ENCODE measurements at places on chromosomes 5 and 9.

- no peaks in the 10 kb centered on the region for H3K36me3 ChIP-seq
- H3K27ac ChIP-seq: peak within 1 kb of the TSS; percentile 70
- H3K27me3 ChIP-seq: peaks cover 6% of the 10 kb centered on the region
- DNase-seq: peak; percentile 94
- H3K4me3 ChIP-seq: peak within 1 kb of the TSS; percentile 99
These were observed at the start of gene SNX18 for GRCh38 chr5:54517512-54518145. SNX18 (plus strand) TSS chr5:54517759; CDS start chr5:54517953, 194 bp downstream.

- no peak overlapping the region for H3K27ac ChIP-seq
- peaks cover 20% of the 10 kb centered on the region for H3K4me1 ChIP-seq
- H3K4me3 ChIP-seq: no peak overlapping the region
- DNase-seq: no peak
These were observed 32.9 kb downstream of the ROPN1L start for GRCh38 chr5:10474521-10475075.

DNA sequence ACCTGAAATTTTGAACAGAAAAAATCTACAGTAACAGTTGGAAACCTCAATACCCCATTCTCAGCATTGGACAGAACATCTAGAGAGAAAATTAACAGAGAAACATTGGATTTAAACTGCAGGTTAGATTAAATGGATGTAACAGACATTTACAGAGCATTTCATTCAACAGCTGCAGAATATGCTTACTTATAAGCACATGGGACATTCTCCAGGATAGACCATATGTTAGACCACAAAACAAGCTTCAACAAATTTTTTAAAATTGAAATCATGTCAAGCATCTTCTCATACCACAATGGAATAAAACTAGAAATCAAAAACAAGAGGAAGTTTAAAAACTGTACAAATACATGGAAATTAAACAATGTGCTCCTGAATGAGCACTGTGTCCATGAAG is 316.3 kb downstream of the FAM170A start:
- no peak overlapping the region for H3K4me3 ChIP-seq
- H3K36me3 ChIP-seq: no peaks in the 10 kb centered on the region
- no peak for DNase-seq
- H3K27me3 ChIP-seq: no peaks in the 10 kb centered on the region
- peaks cover 4% of the 10 kb centered on the region for H3K4me1 ChIP-seq

DNA sequence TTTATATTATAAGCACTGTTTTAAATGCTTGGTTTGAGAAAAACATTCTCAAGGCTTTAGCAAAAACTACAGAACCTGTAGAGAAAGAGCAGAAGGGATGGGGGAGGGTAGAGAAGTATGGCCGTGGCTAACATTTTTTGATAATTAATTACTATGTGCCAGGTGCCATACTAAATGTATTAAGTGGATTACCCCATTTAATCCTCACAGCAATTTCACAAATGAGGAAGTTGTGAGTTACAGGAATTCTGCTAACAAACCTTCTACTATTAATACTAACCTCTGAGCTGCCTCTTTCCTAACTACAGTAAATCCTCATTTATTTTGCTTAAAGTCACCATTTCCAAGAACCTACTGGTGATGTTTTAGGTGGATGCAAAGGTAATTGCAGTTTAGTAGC is 157.9 kb downstream of the RNF180 start:
- H3K4me1 ChIP-seq: no peaks in the 10 kb centered on the region
- DNase-seq: no peak
- H3K4me3 ChIP-seq: no peak overlapping the region
- peaks cover 2% of the 10 kb centered on the region for H3K27me3 ChIP-seq
- peaks cover 9% of the 10 kb centered on the region for H3K36me3 ChIP-seq
- H3K27ac ChIP-seq: no peak overlapping the region

DNA sequence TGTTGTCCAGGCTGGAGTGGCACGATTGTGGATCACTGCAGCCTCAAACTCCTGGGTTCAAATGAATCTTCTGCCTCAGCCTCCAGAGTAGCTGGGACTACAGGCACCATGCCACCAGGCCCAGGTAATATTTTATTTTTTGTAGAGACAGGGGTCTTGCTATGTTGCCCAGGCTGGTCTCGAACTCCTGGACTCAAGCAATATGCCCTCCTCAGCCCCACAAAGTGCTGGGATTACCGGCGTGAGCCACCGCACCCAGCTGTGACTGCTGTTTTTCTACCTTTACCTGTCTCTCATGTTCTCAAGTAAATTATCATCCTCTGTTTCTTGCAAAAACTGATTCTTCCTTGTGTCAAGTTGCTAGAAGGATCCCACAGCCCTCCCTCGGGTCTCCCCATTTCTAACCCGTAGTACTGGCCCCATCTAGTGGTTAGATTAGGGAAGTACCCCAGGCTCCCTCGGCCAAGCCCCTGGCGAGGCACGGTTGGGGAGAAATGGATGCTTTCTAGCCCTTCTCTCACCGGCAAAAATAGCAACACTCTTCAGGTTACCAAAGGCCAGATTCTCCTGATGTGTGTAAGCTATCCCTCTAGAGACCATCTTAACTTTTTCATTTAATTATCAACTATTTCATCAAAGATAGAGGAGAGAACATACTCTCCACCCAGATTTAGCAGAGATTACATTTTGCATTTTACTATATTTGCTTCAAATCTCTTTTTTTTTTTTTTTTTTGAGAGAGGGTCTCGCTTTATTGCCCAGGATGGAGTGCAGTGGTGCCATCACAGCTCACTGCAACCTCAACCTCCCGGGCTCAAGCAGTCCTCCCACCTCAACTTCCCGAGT is 19.2 kb upstream of the TOR1B start:
- no peaks in the 10 kb centered on the region for H3K36me3 ChIP-seq
- H3K4me3 ChIP-seq: no peak overlapping the region
- DNase-seq: peak; percentile 76
- no peaks in the 10 kb centered on the region for H3K4me1 ChIP-seq
- peak overlapping the region; percentile 13 for H3K27ac ChIP-seq
- H3K27me3 ChIP-seq: no peaks in the 10 kb centered on the region

- H3K36me3 ChIP-seq: peaks cover 5% of the 10 kb centered on the region
- H3K4me1 ChIP-seq: no peaks in the 10 kb centered on the region
These were observed 30.1 kb upstream of the SIL1 start for GRCh38 chr5:139228201-139228803.

DNA sequence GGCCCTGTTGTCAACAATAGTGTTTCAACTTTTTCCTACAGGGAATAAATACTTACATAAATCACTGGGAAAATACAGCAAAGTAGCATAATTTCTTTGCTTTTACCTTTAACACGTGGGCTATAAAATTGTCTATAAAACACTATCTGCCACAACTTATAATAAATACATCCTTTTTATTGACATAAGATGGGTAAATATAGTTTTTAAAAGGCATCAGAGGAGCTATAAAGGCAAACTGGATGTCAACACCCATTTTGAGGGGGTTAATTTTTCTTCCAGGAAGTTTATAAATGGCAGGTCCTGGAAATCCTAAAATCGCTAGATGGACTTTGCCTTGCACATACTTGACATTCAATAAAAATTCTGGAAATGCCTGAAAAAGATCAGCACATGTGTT is 358.0 kb downstream of the PDE4D start:
- H3K4me3 ChIP-seq: no peak overlapping the region
- DNase-seq: no peak
- H3K27me3 ChIP-seq: no peaks in the 10 kb centered on the region
- no peaks in the 10 kb centered on the region for H3K4me1 ChIP-seq
- H3K36me3 ChIP-seq: no peaks in the 10 kb centered on the region

DNA sequence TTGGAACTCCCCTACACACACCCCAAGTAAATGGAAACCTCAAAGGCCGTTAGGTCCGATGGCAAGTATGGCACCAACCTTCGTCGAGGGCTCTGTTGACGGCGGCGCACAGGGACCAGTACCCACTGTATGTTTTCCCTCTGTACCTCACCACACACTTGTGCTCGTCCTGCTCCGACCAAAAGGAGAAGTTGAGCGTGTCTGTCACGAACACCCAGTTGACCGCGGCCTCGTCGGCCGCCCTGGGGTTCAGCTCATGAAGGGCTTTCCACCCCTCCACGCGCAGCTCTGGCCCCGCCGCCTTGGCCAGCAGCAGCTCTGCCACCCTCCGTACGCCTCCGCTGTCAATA is 24.0 kb downstream of the HNRNPK start:
- H3K4me1 ChIP-seq: peaks cover 4% of the 10 kb centered on the region
- no peaks in the 10 kb centered on the region for H3K36me3 ChIP-seq
- peak overlapping the region; percentile 92 for H3K4me3 ChIP-seq
- peak overlapping the region; percentile 64 for H3K27ac ChIP-seq

DNA sequence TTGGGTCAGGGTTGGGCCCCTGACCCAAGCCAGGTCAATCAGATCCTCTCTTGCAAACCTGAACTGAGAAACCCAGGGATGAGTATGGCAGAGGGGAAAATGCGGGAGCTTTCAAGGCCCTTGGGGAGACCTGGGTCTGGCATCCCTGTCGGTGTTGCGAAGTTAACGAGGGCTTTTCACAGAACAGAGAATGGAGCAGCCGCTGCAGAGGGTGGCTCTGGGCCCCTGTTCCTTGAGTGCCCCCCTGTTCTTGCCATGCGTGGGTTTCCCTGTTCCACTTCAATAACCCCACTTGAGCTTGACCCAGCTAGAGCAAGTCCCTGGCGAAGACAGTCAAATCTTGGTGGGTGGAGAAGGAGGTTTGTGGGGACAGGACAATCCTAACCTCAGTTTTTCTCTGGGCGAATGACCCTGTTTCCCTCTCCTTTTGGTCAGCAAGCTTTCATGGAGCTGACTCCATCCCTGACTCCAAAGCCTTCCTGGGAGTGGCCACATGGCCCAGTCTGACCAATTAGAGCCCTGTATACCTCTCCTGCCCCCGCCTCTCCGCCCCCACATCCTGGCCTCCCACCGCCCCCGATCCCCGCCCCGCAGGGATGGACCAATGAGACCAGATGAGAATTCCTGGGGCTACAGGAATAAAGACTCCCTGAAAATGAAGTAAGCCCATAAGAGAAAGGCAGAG is 2.9 kb upstream of the VDAC1 start:
- H3K27ac ChIP-seq: no peak overlapping the region
- H3K4me3 ChIP-seq: peak overlapping the region; percentile 20
- no peaks in the 10 kb centered on the region for H3K36me3 ChIP-seq

- H3K4me1 ChIP-seq: peaks cover 2% of the 10 kb centered on the region
- H3K27me3 ChIP-seq: peaks cover 2% of the 10 kb centered on the region
- H3K36me3 ChIP-seq: no peaks in the 10 kb centered on the region
- no peak overlapping the region for H3K4me3 ChIP-seq
These were observed 257.9 kb upstream of the IRX4 start for GRCh38 chr5:2140501-2141175.

DNA sequence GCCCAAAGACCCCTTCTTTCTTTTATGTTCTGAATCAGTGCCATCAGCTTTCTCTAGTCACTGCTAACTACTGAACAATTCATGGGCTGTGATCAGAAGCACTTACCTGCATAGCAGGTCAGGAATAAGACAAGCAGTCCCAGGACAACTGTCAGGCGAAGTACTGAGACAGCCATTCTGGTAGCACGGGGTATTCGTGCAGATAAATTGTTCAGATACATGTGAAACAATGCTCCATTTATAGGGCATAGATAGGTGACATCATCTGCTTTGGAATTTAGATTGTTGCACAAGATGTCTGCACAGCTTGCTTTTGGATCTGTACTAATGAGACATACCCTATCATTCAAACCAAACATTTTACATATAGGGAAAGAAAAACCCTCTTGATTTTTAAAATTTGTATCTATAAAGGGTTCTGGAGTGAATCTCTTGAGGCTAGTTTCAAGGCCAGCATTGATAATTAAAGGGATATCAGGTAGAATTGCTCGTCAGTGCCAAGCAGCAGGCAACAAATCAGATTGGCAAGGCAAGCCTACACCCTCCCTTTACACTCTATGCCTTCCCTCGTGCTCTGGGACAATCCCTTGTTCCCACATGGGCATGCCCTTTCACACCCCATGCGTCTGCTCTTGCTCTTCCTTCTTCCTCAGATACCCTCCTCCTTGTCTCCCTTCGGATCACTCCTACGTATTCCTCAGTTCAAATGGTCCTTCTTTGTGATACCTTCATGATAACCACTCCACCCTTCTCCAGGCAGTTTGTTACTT is at the start of gene C5orf46:
C5orf46 (minus strand) TSS at position 213 of the 770 bp plus-strand sequence; CDS start at position 176, 37 bp downstream.
- H3K4me1 ChIP-seq: peaks cover 2% of the 10 kb centered on the region
- H3K36me3 ChIP-seq: no peaks in the 10 kb centered on the region
- no peaks in the 10 kb centered on the region for H3K27me3 ChIP-seq
- no peak for DNase-seq
- H3K4me3 ChIP-seq: no peak within 1 kb of the TSS
- no peak within 1 kb of the TSS for H3K27ac ChIP-seq

- H3K4me3 ChIP-seq: no peak overlapping the region
- H3K4me1 ChIP-seq: no peaks in the 10 kb centered on the region
- peaks cover 4% of the 10 kb centered on the region for H3K36me3 ChIP-seq
- DNase-seq: no peak
These were observed 394.5 kb downstream of the NFIB start for GRCh38 chr9:13919401-13919800.

GRCh38 chr9:129278391-129279237 is 100.6 kb upstream of the IER5L start:
- H3K36me3 ChIP-seq: peaks cover 8% of the 10 kb centered on the region
- no peak for DNase-seq
- no peak overlapping the region for H3K27ac ChIP-seq

DNA sequence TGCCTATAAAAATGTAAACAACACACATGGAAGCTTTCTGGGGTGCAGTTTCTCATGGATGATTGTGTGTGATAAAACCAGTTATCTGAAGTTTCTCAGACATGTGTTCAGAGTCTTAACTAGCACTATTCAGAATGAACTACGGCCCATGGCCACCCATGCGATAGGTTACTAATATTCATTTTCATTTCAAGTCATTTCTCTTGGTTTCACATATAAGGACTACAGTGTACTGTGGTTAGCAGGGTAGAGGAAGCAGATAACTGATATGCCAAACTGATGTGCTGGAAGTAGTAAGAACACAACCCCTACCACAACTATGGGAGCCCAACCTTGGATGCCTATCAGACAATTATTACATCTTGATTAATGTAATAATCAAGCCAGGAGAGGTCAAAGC is 372.1 kb downstream of the DTWD2 start:
- H3K27ac ChIP-seq: no peak overlapping the region
- no peaks in the 10 kb centered on the region for H3K4me1 ChIP-seq
- H3K36me3 ChIP-seq: no peaks in the 10 kb centered on the region
- H3K27me3 ChIP-seq: no peaks in the 10 kb centered on the region

- no peaks in the 10 kb centered on the region for H3K27me3 ChIP-seq
- no peak overlapping the region for H3K4me3 ChIP-seq
These were observed 219.8 kb downstream of the ARL15 start for GRCh38 chr5:54090495-54091120.

DNA sequence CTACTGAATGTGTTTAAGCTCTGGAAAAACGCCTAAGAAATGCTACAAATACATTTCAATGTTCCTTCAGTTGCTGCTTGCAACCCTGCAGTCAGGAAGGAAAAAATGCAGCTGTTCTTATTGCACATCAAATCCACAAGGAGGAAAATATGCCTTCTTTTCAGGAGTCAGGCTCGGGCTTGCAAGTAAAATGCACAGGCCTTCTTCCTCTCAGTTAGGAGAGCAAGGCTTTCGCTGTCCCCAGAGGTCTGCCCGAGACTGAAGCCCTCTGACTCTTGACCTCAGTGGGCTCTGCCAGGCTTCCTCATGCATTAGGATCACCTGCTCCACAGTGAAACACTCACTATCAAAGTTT is 899 bp upstream of the SHC3 start:
- H3K36me3 ChIP-seq: no peaks in the 10 kb centered on the region
- peak overlapping the region; percentile 95 for H3K27ac ChIP-seq
- H3K4me3 ChIP-seq: peak overlapping the region; percentile 91
- H3K27me3 ChIP-seq: peaks cover 19% of the 10 kb centered on the region

- H3K4me3 ChIP-seq: no peak overlapping the region
- no peaks in the 10 kb centered on the region for H3K36me3 ChIP-seq
- H3K4me1 ChIP-seq: peaks cover 13% of the 10 kb centered on the region
- no peaks in the 10 kb centered on the region for H3K27me3 ChIP-seq
- no peak overlapping the region for H3K27ac ChIP-seq
These were observed 74.8 kb upstream of the TSLP start for GRCh38 chr5:110996742-110997141.

GRCh38 chr5:118069452-118069851 is 918.9 kb downstream of the DTWD2 start:
- H3K27me3 ChIP-seq: no peaks in the 10 kb centered on the region
- DNase-seq: no peak
- no peaks in the 10 kb centered on the region for H3K36me3 ChIP-seq
- no peak overlapping the region for H3K4me3 ChIP-seq
- no peak overlapping the region for H3K27ac ChIP-seq
- H3K4me1 ChIP-seq: no peaks in the 10 kb centered on the region
